ENCODE measurements at places on chromosomes 2 and 18. TPM values are rescaled to one million over a fixed set of nuclear protein-coding genes. Genes with fewer than 3 reads are reported as not detected.

The CCDC74B gene
- 1.0 TPM for total RNA-seq

- DNase-seq: no peak
These were observed 2.0 kb downstream of the GAREM2 start for GRCh38 chr2:26174691-26175465.

DNA sequence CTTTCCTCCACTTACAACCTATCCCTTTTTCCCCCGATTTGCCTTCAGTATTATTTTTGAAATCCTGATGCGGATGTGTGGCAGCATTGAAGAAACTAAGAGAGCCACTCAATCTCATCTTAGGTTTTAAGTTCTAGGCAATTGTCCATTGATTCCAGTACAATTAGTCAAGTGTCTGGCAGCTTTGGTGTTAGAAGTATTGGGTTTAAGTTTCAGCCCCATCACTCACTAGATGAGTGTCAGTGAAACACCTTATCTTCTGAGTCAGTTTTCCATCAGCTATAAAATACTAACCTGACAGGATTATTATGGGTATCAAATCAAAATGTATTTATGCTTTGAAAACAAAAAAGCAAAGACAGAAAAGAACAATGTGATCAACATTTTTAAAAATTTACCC lies 16.8 kb upstream of the CUL3 start:
- no peak for DNase-seq

- no peak for DNase-seq
These were observed 13.9 kb downstream of the AFTPH start for GRCh38 chr2:64537991-64538390.

- DNase-seq: no peak
These were observed 54.3 kb downstream of the AQP12A start for GRCh38 chr2:240745962-240746361.
